Breast epithelium (tissue), 4 donors: ENCODE measurements at places on chromosomes 13 and 19. TPM values are rescaled to one million over a fixed set of nuclear protein-coding genes. Genes with fewer than 3 reads are reported as not detected.
A peak's percentile ranks its signal among the peaks of the same experiment; 100 is the strongest.

TIMM44 gene
- 57.8 TPM for total RNA-seq

ALOX5AP gene
- total RNA-seq: 37.9 TPM

KLK10 gene
- 3.3 TPM for total RNA-seq

TBXA2R gene
- total RNA-seq: 0.44 TPM

HCST gene
- total RNA-seq: 3.3 TPM

- H3K27ac ChIP-seq: no peak overlapping the region
- H3K4me3 ChIP-seq: no peak overlapping the region
- H3K4me1 ChIP-seq: peaks cover 9% of the 10 kb centered on the region
- H3K36me3 ChIP-seq: no peaks in the 10 kb centered on the region
Measured at GRCh38 chr13:28161370-28161769, 23.0 kb downstream of the PAN3 start.

GRCh38 chr19:41308450-41309179 is 1.4 kb upstream of the CCDC97 start:
- peak overlapping the region; percentile 98 for H3K27ac ChIP-seq
- peaks cover 24% of the 10 kb centered on the region for H3K36me3 ChIP-seq
- H3K4me3 ChIP-seq: peak overlapping the region; percentile 94
- H3K4me1 ChIP-seq: peaks cover 18% of the 10 kb centered on the region
- no peaks in the 10 kb centered on the region for H3K27me3 ChIP-seq

- DNase-seq: no peak
- no peak overlapping the region for H3K27ac ChIP-seq
- no peaks in the 10 kb centered on the region for H3K36me3 ChIP-seq
- no peaks in the 10 kb centered on the region for H3K4me1 ChIP-seq
- no peak overlapping the region for H3K4me3 ChIP-seq
- H3K27me3 ChIP-seq: no peaks in the 10 kb centered on the region
Measured at GRCh38 chr13:113579686-113580085, 4.9 kb upstream of the TFDP1 start.

DNA sequence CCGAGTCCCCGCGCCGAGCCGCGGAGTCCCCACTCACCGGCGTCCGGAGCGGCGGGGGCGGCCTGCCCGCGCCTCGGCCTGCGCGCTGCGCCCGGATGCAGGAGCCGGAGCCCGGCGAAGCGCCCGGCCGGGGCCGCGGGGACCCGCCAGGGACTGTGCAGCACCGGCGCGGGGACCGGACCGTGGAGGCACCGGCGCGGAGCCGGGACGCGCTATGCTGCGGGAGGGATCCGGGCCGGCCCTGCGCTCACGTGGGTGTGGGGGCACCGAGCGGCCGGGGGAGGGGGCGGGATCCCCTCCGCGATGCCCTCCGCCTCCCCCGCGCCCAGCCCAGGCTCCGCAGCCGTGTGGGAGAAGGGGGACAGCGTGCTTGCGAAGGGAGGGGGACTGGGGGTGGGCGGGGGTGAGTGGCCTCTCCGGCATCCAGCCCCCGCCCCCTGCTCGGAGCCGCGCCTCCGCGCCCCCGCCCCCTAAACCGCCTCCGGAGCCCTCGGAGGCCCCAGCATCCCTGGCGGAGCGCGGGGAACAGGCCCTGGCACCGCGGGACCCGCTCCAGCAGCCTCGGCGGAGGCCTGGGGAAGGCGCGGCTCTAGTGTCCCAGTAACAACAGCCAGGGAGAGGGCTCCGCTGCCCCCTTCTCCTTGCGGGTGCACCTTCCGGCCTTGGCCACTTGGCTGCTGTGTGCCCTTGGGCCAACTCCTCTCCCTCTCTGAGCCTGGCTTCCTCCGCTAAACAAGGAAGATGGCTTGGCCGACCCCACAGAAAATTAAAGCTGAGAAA is at the start of gene SLC1A6:
Gene SLC1A6, minus strand, starts transcription at position 389 of the 780 bp plus-strand sequence. CDS start 6,954 bp downstream, outside the sequence.
- DNase-seq: no peak
- no peaks in the 10 kb centered on the region for H3K36me3 ChIP-seq
- no peaks in the 10 kb centered on the region for H3K27me3 ChIP-seq
- H3K4me1 ChIP-seq: no peaks in the 10 kb centered on the region
- no peak within 1 kb of the TSS for H3K27ac ChIP-seq

GRCh38 chr13:110799246-110800236 is 86.0 kb downstream of the ING1 start:
- H3K27ac ChIP-seq: peak overlapping the region; percentile 48
- H3K4me3 ChIP-seq: peak overlapping the region; percentile 26
- no peaks in the 10 kb centered on the region for H3K27me3 ChIP-seq
- no peak for DNase-seq
- no peaks in the 10 kb centered on the region for H3K36me3 ChIP-seq

- no peak for DNase-seq
- H3K36me3 ChIP-seq: peaks cover 7% of the 10 kb centered on the region
- peaks cover 17% of the 10 kb centered on the region for H3K4me1 ChIP-seq
- no peaks in the 10 kb centered on the region for H3K27me3 ChIP-seq
- no peak overlapping the region for H3K27ac ChIP-seq
- no peak overlapping the region for H3K4me3 ChIP-seq
Measured at GRCh38 chr19:5918463-5919079, 4.5 kb downstream of the CAPS start.

DNA sequence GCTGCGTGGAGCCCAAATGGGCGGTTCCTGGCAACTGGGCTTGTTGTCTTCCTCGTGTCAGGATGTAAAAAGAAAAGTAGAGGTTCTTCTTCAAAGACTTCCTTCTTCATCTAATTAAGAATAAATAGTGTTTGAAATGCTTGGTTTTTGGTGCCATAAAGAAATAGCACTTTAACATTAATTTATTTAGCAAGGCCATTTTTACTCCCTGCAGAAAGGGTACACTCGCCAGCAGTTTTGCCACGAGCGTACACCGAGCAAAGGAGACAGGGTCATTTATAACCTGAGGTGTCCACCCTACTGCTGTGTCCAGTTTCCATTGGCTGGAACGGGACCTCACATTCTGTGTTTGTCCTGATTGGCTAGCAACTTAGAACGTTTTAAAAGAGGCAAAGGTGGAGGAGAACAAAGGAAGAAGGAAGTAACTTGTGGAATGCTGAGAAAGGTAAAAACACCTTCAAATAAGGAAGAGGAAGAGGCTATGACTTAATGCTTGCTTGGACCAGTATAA is 21.8 kb upstream of the OR10H1 start:
- peak overlapping the region; percentile 81 for H3K4me3 ChIP-seq
- no peaks in the 10 kb centered on the region for H3K27me3 ChIP-seq
- no peaks in the 10 kb centered on the region for H3K36me3 ChIP-seq

GRCh38 chr19:17865364-17866311 is 5.9 kb downstream of the RPL18A start:
- peaks cover 5% of the 10 kb centered on the region for H3K4me1 ChIP-seq
- DNase-seq: no peak
- H3K4me3 ChIP-seq: no peak overlapping the region

GRCh38 chr19:1017115-1017905 is 3.6 kb downstream of the TMEM259 start:
- H3K36me3 ChIP-seq: peaks cover 1% of the 10 kb centered on the region
- H3K27me3 ChIP-seq: no peaks in the 10 kb centered on the region
- peaks cover 16% of the 10 kb centered on the region for H3K4me1 ChIP-seq
- no peak for DNase-seq
- H3K27ac ChIP-seq: no peak overlapping the region
- H3K4me3 ChIP-seq: no peak overlapping the region

DNA sequence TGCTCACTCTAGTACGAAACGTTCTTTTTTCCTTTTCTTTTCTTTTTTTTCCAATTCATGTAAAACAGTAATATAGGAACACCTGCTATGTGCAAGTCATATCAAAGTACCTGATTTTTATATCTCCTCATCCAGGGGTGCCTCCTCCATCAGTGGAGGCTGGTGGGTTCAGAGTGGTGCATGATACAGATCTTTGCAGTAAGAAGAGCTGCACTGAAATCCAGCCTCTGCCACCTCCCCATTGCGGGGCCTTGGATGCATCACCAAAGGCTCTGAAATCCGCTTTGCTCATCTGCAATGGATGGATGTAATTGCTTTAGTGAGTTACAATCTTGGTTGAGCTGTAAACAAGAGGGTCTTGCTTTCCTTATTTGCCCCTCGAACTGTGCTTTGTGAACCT is 38.3 kb downstream of the GPR12 start:
- H3K27ac ChIP-seq: no peak overlapping the region
- H3K36me3 ChIP-seq: no peaks in the 10 kb centered on the region
- H3K27me3 ChIP-seq: no peaks in the 10 kb centered on the region
- no peak overlapping the region for H3K4me3 ChIP-seq
- DNase-seq: no peak

GRCh38 chr19:8643860-8644653 is 13.6 kb downstream of the NFILZ start:
- H3K4me1 ChIP-seq: no peaks in the 10 kb centered on the region
- no peak overlapping the region for H3K27ac ChIP-seq
- H3K4me3 ChIP-seq: no peak overlapping the region
- no peaks in the 10 kb centered on the region for H3K36me3 ChIP-seq
- H3K27me3 ChIP-seq: peaks cover 13% of the 10 kb centered on the region

- peak overlapping the region; percentile 63 for H3K4me3 ChIP-seq
- H3K27ac ChIP-seq: no peak overlapping the region
- H3K36me3 ChIP-seq: no peaks in the 10 kb centered on the region
- H3K27me3 ChIP-seq: no peaks in the 10 kb centered on the region
- H3K4me1 ChIP-seq: no peaks in the 10 kb centered on the region
Measured at GRCh38 chr19:46015687-46016425, 7.0 kb downstream of the PGLYRP1 start.

- no peak overlapping the region for H3K4me3 ChIP-seq
- H3K4me1 ChIP-seq: no peaks in the 10 kb centered on the region
- H3K27ac ChIP-seq: no peak overlapping the region
Measured at GRCh38 chr13:45827318-45827717, 24.2 kb downstream of the SIAH3 start.

DNA sequence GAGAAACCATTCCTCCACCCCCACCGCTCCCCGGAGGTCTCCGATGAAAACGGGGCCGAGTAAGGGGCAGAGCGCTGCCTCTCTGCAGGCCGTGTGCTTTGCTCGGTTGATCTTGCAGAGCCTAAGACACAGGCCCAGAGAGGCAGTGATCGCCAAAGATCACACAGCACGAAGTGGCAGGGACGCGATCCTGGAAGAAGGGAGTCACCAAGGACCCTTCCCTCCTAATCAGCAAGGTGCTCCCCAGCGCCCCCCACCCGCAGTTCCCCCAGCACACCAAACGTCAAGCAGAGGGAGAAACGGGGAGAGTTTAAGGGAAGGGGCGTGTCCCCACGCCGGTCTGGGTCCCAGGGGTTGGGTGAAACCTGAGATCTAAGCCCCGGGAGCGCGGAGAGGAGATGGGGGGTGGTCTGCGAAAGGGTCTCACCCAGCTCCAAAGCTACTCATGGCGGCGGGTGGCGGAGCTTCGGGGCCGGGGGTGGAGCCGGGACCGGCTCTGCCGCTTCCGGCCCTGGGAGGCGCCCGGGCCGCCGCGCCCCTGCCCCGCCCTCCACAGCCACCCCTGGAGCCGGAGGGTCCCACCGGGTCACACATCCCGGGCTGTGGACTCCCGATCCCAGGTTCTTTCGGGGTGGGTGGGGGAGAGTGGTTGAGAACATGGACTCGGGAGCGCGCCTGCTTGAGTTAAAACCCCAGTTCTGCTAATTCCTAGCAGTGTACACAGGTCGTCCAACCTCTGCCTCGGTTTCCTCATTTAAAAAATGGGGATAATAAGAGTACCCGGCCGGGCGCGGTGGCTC is at the start of gene EML2:
Gene EML2, minus strand, starts transcription at position 468 of the 800 bp plus-strand sequence. Its CDS starts 21 bp downstream, at position 447.
- peaks cover 17% of the 10 kb centered on the region for H3K4me1 ChIP-seq
- H3K27me3 ChIP-seq: no peaks in the 10 kb centered on the region
- H3K4me3 ChIP-seq: peak within 1 kb of the TSS; percentile 79
- no peaks in the 10 kb centered on the region for H3K36me3 ChIP-seq
- peak within 1 kb of the TSS; percentile 73 for H3K27ac ChIP-seq
- no peak for DNase-seq

- H3K4me1 ChIP-seq: no peaks in the 10 kb centered on the region
- no peak for DNase-seq
- H3K4me3 ChIP-seq: no peak overlapping the region
Measured at GRCh38 chr19:30406220-30407067, 34.3 kb downstream of the ZNF536 start.

DNA sequence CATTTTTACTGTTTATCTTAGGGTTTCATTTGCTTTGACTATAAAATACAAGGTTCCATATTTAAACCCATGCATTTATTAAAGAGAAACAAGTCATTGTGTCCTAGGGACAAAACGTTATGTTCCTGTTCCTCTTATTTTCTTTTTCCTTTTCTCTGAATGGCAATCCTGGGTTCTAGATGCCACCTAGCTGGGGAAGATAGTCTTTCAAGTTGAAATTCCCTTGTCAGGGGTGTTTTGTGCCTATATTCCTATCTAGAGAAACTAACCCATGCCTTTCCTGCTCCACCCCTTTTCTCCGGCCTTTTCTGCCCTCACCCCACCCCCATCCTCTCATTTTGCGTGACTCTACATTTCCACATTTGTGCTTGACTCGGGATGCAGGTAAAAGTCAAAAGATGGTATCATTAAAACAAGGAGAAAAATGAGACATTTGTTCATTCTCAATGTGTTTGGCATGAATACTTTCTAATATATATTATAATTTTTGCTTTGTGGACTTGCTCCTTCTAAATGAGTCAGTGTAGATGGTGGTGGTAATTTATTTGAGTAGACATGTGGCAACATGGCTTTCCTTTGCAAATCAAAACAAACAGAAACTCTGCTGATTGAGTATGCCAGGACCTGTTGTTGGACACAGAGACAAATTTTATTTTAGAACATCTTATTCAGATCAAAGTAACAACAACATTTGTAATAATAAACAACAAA is 26.8 kb upstream of the STARD13 start:
- no peak overlapping the region for H3K4me3 ChIP-seq
- H3K27me3 ChIP-seq: no peaks in the 10 kb centered on the region
- DNase-seq: no peak
- H3K27ac ChIP-seq: no peak overlapping the region

DNA sequence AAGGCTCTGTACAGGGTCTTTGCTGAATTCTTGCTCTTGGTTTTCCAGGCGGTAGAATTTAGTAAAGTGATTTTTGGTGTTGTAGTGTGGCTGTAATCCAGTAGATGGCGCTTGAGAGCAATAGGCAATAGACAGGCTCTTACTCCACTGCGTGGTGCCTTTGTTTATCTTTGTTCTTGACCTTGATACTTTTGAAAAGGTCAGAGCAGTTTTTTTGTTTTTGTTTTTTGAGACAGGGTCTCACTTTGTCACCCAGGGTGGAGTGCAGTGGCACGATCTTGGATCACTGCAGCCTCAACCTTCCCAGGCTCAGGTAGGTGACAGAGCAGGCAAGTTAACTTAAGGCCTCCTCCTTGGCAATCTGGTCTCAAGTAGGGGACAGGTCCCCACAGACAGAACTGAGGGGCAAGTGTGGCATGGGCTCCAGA is 12.2 kb upstream of the LILRA5 start:
- H3K27ac ChIP-seq: no peak overlapping the region
- DNase-seq: no peak
- H3K4me3 ChIP-seq: no peak overlapping the region
- no peaks in the 10 kb centered on the region for H3K27me3 ChIP-seq
- H3K4me1 ChIP-seq: no peaks in the 10 kb centered on the region
- H3K36me3 ChIP-seq: no peaks in the 10 kb centered on the region

GRCh38 chr13:64438084-64438483 is 2792.1 kb downstream of the PCDH9 start:
- H3K36me3 ChIP-seq: no peaks in the 10 kb centered on the region
- H3K4me1 ChIP-seq: no peaks in the 10 kb centered on the region
- no peak overlapping the region for H3K27ac ChIP-seq
- no peak for DNase-seq
- H3K4me3 ChIP-seq: no peak overlapping the region
